NCI-H82 (cell line): ENCODE measurements at places on chromosomes 11 and 22.
A peak's percentile ranks its signal among the peaks of the same experiment; 100 is the strongest.

GRCh38 chr11:61914471-61915171, 2.7 kb downstream of the RAB3IL1 start:
- DNase-seq = no peak

DNA sequence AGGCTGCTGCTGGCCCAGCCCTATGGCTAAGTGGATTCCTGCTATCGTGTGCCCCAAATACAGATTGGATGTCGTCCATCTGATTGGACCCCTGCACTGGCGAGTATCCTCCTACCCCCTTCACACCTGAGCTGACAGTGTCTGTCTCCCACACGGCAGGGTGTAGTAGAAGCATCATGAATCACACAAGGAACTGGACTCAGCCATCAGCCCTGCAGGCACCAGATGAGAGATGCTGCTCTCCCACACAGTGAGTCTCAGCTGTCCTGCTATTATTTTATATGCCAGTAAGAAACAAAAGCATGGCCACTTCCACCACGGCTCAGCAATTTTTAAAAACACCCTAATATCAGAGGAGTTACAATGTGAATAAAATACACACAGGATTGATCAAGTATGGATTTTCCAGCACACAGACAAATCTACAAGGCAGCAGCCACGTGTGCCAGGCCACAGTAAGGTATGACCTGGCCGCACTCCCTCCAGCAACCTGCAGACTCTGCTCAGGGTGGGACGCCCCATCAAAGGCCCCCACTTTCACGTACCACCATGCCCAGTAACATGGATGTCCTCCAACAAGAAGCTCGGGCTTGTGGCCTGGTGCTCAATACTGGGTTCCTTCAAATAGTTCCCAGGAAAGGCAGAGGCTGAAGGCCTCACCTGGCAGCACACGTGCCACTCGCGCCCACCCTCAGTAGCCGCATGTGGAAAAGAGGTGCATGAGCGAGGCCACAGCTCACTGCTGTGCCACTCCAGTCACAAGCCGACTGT, 16.4 kb upstream of the SLC25A1 start:
- DNase-seq = no peak

DNA sequence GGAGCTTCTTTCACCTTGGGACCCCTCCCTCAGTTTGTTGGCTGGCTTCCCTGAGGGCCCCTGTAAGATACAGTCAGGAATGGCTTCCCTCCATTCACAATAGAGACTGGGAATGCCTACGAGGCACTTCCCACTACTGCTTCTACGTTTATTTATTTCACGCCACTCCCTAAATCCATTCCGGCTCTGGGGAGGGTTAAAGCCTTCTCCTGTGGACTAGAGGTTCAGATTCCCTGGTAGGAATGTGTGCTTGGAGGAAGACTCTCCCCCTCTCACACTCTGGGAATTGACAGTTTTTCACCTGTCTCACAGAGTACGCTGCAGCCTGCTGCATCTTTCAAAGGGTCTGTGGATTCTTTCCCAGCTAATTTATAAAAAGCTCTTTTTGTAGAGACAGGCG, 3.3 kb upstream of the NUCB2 start:
- no peak for DNase-seq

- DNase-seq = no peak
Measured at GRCh38 chr11:62011881-62012280, 44.4 kb upstream of the FTH1 start.

GRCh38 chr11:122523846-122524805, 131.4 kb upstream of the UBASH3B start:
- DNase-seq = no peak

DNA sequence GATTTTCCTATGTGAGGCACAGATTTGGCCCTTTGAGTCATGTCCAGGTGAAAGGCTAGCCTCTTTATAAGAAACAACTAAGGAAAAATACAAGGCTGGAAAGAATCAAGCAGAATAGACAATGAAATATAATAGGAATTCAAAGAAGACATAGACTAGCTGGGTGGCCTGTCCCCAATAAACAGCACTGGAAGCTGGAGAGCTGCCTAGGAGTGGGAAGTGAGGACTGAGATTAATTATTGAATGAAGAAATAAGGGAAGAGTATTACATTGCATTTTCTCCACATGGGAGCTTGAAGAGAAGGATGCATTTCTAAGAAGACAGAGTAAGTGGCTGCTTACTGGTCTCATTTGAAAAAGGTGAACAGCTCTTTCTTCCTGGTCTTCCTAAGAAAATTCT, 100.0 kb downstream of the CCDC34 start:
- DNase-seq = no peak

DNA sequence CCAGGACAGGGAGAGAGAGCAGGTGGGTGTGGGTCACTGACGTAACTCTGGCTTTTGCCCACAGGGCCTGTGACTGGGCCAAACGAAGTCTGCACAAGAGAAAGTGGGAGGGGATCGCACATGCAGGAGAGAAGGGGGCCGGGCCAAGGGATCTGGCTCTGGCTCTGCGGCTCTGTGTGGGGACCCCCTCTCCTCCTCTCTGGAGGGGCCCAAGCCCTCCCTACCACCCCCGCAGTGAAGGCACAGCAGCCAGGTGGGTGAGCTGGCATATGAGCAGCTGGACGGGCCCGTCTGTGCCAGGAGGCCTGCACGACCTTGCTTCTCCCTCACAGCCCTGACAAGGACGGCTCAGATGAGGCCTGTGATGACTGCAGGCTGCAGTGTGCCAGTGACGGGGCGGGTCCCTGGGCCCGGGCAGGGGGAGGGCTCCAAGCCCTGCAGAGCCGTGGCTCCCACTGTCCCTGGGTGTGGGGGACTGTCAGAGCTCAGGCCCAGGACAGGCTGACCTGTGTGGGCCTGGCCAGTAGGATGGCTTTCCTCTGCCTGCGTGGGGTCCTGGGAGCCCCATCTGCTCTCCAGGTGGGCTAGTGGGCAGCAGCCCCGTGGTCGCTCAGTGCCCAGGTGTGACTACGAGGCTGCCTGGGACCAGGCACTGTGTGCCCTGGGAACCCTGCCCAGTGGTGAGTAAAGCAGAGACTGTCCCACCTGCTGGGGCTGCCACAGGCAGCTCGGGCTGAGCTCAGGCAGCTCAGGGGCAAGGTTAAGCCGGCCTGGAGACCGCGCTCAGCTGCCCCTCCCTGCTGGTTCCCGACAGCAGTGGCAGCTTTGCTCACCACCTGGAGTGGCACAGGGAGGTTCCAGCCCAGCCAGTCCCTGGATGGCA, 22.2 kb downstream of the MRGPRG start:
- no peak for DNase-seq

DNA sequence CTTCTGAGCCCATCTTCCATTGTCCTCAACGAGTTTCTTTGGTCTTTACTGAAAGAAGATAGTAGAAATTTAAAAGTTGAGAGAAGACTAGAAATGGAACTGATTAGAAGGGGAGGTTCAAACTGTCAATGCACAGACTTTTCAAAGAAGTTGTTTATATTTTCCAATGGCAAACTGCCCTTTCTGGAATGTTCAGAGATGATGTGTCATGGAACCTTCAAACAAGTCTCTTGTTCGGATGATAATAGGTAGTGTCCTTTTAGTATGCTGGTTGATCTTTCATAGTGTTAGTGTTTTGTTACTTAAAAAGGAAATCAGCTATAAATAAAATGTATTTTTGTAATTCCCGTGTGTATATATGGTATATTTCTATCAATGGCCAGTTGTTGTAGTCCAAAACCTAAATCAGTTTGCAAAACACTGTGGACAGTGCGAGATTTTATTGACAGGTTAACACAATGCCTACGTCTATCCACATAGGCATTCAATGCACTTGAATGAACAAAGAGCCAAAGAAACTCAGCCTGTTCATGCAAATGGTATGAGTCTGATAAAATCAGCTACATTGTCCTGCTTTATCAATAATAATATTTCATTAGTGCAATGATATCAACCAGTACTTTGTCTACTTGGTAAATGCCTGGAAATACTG, 30.9 kb downstream of the C11orf91 start:
- no peak for DNase-seq

- DNase-seq = no peak
Measured at GRCh38 chr22:38270091-38270992, 2.5 kb downstream of the TMEM184B start.

- DNase-seq = no peak
Measured at GRCh38 chr11:120646206-120646605, 134.7 kb downstream of the GRIK4 start.

DNA sequence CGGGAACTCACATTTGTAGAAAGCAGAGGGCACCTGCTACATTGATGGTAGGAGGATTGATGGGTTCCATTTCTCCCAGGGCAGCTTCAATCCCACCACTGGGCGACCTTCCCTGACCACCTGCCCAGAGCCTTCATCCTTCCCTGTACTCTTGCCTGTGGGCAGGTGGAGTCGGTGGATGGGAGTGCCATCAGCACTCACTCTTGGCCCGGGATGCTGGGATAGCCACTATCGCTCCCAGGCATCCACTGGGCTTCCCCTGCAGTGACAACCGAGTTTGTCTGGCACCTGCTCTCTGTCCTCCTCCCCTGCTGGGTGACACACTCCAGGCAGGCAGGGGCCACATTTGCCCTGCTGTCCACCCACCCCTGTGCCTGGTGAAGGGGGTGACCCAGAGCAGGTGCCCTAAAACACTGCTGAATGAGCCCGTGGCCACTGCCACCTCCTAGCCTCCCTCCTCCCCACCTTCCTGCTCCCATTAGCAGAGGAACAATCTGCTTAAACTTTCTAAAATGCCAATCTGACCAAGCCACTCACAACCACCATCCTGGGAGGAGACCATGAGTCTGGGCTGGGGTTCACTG, 604.7 kb downstream of the TBC1D22A start:
- DNase-seq = no peak

DNA sequence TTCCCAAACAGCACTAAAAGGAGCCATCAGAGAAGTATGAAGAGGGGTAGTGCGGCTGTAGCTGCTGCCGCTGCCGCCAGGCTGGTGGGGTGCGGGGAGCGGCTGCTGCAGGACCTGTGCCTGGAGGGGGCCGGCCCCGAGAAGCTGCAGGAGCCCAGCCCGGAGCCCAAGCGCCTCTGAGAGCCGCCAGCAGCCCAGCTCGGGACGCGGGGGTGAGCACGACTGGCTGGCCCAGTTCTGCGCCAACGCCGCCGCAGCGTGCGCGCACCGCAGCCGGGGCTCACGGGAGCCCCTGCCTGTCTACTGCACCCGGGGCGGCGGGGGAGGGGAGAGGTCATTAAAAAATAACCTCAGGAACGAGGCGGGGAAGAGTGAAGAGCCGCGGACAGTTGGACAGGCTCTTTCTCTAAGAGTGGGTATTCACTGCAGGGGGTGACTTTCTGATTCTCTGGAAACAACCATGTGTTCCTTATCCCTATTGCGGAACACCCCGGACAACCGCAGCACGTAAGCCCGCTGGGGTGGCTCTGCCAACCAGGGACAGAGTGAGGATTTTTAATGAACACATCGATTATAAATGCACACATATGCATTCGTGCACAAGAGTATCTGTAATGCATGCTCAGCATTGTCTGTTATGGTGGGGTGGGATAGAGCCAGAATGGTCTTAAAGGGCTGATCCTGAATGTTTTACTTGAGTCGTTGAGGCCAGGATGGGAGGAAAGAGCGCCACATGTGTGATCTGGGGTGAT, 453 bp downstream of the GAS2 start:
- DNase-seq = peak; percentile 32

DNA sequence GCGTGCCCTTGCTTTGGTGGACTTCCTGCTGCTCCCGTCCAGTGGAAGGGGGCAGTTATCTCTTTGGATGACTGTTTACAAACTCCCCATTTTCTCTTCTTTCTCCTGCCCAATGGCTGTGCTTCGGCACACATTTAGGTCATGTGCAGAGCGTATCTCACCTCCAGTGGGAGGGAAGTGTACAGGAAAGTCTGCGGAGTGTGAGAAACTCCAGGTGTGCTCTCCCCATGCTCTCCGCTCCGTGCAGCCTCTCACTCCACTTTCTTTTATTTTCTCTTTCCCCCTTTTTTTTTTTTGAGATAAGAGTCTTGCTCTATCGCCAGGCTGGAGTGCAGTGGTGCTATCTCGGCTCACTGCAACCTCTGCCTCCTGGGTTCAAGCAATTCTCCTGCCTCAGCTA, 11.9 kb upstream of the TEF start:
- no peak for DNase-seq

- no peak for DNase-seq
Measured at GRCh38 chr11:12787847-12788246, 113.6 kb downstream of the TEAD1 start.

GRCh38 chr11:32489464-32489863, 54.1 kb upstream of the WT1 start:
- no peak for DNase-seq
